ENCODE measurements at places on chromosomes 11 and 22.

DNA sequence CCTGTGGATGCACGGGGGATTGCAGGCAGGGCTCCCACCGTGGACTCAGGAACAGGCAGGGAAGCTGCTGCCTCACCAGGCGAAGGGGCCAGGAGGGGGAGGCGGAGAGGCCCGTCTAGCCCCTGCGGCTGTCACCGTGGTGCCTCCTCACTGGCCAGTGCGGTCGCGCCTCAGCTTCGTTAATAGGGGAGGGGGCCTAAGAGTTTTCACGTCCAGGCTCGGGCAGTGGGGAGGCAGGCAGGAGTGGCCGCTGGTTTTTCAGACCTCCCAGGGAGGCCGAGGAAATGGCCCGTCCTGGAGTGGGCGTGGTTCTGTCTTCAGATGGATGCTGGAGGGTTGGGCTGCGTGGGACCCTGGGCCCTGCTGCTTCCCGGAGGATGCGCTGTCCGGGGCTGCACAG is 91.1 kb upstream of the B3GAT1 start:
- DNase-seq: no peak

DNA sequence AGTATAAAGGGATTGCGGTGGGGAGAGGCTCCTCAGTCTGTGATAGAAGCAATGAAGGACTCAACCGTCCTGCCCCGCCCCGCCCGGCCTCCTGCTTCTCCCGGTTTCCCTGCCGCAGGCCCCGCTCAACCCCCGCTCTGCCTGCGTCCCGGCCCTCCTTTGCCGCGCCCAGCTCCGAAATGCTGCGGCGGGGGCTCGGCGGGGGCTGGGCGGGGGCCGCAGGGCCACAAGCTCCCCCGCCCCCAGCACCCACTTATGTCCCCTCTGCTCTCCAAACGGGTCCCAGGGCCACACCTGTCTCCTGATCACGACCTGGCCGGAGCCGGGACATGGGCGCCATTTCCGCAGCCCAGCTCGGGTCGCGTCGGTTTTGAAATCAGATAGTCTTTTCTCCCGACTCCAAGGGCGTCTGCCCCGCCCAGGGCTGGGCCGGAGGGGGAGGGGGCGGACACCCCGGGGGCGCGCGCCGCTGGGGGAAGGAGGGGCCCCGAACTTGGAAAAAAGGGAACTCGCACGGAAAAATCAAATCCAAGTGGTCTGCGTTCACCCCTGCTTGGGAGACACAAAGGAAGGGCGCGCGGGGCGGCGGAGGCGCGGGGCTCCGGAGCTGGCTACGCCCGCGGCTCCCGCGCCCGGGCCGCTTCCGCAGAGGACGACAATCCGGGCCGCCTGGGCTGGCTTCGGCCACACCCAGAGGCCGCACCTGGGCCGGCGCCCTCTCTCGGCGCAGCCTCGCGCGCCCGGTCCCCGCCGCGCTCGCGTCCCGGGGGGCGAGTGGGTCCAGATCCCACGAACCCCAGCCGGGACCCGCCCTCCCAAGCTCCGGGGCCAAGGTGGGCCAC is 70.6 kb upstream of the EP300 start:
- peak; percentile 64 for DNase-seq

DNA sequence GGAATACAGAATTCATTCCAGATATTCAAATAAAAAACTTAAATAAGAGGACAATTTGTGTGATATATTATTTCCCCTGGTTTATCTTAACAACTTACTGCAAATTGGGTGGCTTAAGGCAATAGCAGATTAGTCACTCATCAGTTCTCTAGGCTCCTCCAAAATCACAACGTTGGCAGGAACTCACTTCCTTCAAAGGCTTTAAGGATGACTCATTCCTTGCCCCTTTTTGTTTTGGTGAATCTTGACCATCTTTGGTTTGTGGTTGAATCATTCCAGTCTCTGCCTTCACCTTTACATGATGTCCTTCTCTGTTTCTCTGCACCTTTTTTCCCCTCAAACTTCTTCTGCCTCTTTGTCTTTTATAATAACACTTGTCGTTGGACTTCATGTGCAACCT is 3.4 kb downstream of the OR10AG1 start:
- no peak for DNase-seq

DNA sequence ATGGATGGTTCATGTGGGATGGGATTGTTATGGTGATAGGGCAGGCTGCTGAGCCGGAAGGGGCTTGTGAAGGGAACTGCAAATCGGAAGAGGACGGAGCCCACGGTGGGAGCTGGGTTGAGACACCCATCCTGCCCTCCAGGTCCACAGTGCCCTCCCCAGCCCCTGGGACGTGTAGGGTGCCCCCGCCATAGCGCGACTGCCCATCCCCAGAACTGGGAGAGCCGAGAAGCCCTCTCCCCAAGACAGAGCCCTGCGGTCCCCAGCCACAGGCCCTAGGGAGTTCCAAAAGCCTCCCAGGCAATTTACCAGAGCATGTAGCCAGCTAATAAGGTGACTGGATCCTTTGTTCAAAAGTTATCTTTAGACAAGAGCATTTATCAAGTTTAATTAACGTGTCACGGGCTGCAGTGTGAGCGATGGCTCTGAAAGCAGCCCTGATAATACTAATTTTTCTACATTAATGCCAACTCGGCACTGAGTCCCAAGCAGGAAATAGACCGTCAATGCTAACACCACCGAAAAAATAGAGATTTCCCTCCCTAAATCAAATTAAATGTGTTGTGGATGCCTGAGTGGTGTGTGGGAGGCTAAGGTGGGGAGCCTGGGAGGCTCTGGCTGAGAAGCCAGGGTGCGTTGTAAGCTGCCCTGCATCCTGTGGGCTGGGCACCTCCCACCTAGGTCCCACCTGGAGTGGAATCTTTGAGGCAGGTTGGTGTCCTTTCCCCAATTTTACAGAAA is 76.8 kb upstream of the RTL6 start:
- no peak for DNase-seq

DNA sequence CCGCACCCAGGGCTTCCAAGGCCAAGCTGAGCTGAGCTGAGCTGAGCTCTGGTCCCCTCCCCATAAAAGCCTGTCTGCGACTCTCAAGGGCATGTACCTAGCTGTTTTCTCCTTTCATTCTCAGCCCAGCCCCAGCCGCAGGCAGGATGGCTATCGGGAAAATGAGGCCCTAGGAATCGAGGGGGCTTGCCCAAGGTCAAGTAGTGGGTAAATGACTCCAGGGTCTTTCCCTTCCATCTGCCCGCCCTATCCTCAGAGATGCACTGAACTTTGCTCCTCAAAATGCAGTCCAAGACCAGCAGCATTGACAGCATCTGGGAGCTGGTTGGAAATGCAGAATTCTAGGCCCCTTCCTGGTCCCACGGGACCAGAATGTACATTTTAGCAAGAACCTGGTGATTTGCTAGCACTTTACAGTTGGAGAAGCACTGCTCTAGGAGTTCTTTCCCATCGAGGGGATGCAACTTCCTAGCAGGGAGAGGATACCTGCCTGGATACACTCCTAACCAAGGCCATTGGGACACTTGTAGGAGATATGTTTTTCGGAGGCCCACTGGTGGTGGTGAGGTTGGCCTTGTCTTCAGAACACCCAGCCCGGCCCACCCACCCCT is 43.2 kb upstream of the ACCSL start:
- DNase-seq: no peak

GRCh38 chr11:33952805-33953204 is 60.9 kb upstream of the LMO2 start:
- no peak for DNase-seq

GRCh38 chr22:47172771-47173534 is 410.5 kb downstream of the TBC1D22A start:
- DNase-seq: no peak

DNA sequence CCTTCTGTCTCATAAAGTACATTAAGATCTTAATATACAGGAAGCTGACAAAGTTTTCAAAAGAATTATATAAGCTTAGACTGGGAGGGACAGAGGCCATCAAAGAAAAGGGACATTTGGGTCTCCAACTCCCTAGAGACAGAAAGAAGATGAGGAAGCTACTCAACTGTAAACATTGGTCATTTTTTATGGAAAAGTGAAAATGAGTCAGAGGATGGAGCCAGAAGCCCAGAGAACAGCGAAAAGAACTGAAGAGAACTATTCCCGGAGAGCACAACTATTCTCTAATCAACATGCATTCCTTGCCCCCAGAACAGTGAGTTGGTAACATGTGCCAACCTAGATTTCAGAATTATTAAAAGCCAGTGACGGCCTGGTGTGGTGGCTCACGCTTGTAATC is 779.3 kb downstream of the DLG2 start:
- peak; percentile 21 for DNase-seq

DNA sequence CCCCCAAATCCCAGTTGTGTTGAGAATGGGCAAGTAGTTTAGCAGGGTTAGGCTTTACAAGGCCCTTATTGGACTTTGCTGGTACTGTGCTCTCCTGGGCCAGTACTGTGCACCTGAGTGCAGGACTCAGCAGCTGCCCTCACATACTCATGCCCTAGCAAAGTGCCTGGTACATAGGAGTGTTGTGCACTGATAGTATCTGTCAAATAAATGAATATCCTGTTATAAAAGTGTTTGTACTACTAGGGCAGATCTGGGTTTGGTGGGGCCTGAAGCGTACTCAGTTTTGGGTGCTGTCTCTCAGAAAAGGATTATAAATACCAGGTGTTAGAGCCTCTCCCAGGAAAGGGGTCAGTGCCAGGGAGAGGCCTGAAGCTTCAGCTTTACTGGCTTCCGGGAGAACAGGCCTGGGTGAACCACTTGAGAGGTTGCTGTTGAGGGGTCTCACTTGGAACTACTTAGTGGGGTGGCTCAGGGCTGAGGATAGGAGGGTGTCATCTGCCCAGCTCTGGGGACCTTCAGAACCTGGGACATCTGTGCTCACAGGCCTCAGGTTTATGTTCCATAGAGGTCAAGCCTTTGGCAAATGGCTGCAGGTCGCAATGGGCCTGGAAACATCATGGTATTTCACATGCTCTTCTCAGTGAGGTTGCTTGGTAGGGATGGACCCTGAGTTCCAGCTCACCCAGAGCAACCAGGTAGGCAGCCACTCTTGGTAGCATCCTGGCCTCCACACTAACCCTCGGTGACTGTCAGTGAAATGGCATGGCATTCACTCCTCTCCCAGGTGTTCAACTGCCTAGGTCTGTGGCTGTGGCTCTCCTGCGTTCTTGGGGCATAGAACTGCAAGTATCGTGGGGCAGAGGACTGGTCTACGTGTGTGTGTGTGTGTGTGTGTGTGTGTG is 106.1 kb downstream of the ZBTB16 start:
- no peak for DNase-seq

GRCh38 chr11:11605181-11605580 is 16.6 kb downstream of the GALNT18 start:
- no peak for DNase-seq

DNA sequence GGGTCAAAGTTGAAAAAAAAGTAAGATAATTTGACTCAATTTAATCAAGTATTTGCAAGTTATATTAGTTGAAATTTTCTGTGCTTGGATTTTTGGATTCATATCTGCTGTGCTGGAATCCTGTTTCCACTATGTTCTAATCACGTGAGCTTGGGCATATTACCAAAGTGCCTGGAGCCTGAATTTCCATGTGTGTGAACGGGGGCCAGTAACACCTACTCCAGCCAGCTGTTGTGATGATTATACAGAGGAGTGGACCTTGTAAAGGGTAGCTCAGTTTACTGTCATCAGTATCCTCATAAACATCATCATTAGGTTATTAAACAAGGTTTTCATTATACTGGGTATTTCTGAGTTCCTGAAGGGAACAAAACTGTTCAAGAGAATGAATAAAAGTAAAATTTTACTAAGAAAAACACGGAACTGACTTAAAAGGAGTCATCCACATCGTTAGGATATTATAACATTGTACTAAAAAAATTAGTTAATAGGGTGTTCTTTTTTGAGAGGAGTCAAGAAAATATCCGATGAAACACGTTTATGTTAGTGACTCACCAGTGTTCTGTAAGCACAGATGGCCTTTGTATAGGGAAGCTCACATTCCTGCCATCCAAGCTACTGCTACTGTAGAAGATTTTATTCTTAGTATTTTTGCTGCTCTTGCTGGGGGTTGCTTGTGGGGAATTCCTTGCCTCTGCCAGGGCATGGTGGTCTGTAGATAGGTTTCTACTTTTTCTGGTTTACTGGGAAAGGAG is 144.1 kb downstream of the ARHGAP42 start:
- DNase-seq: peak; percentile 73

GRCh38 chr22:24592058-24592850 is 619 bp downstream of the LRRC75B start:
- peak; percentile 19 for DNase-seq

GRCh38 chr11:2929531-2929949 is 320 bp upstream of the PHLDA2 start:
- peak; percentile 85 for DNase-seq

GRCh38 chr11:28346721-28347120 is 238.5 kb downstream of the METTL15 start:
- DNase-seq: no peak

Measured in fibroblast of skin of back (primary cell).